HepG2 (cell line): ENCODE measurements at places on chromosomes 1 and 21. TPM values are rescaled to one million over a fixed set of nuclear protein-coding genes. Genes with fewer than 3 reads are reported as not detected.

RGS1 gene
- total RNA-seq, result not detected in 2 replicates

SPRR1A gene
- total RNA-seq, result not detected in 2 replicates

NLRP3 gene
- not detected in 2 replicates for total RNA-seq

RXFP4 gene
- total RNA-seq, result 0.38 TPM in 1 of 2 replicates, not detected in the other

MROH9 gene
- not detected in 2 replicates for total RNA-seq

ITGB2 gene
- total RNA-seq, result 1.6 and 4.2 TPM in 2 replicates

SH2D2A gene
- total RNA-seq, result 0.59 and 0.73 TPM in 2 replicates

TSNAX gene
- 46.2 and 69.1 TPM in 2 replicates for total RNA-seq
